ENCODE measurements at places on chromosomes 7 and 10.
A peak's percentile ranks its signal among the peaks of the same experiment; 100 is the strongest.

DNA sequence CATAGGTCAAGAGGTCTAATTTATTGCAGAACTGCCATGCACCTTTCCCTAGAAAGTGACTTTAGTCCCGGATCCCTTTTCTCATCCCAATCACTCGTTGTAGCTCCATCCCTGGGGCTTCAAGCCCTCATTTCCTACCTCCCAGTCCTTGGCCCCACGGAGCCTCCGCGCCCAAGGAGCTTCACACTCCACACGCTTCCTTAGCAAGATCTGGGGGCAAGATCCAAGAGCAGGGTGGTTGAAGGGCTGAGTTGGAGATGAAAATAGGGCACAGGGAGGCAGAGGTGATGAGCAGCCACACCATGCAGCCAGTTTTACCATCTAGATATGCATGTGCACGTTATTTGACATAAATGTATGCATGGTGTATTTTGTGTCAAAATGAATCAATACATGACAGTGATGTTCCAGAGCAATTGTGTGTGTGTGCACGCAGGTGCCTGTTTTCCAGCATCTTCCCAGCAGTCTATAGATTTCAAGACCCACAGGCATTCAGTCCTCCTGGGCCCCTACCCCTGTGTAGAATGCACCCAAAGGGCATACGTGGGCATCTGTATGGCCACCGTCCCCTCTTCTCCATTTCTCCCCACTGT, 6.0 kb upstream of the TRPV6 start:
- no peak for DNase-seq

- DNase-seq = no peak
These were observed 2.7 kb upstream of the GTF2I start for GRCh38 chr7:74654811-74655210.

GRCh38 chr10:21314906-21315644, 210.4 kb downstream of the SKIDA1 start:
- no peak for DNase-seq

GRCh38 chr7:155738104-155738503, 74.2 kb downstream of the SHH start:
- DNase-seq = no peak

GRCh38 chr7:5997210-5997808, 11.5 kb downstream of the PMS2 start:
- DNase-seq = peak; percentile 37

- no peak for DNase-seq
These were observed 61.4 kb upstream of the STEAP1B start for GRCh38 chr7:22561321-22561811.

GRCh38 chr10:55979203-55979602, 381.9 kb downstream of the ZWINT start:
- no peak for DNase-seq

DNA sequence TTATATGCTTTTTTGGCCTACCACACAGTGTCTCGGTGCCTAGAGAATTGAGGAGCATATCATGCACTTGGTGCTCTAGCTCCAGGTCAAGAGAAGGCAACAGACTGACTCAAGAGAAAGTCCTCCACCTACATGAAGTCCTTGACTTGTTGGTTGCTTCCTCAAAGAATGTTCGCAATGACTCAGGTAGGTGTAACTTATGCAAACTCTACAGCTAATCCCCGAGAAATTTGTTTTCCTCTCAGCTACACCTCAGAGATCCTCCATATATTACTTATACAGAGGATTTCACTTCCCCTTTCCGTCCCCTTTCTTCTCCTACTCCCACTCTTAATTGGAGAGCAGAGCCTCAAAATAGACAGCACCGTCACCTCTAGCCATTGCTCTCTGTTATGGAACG, 1013.1 kb downstream of the KCNMA1 start:
- DNase-seq = no peak

GRCh38 chr10:47403446-47404318, 19.6 kb upstream of the ZNF488 start:
- DNase-seq = no peak

DNA sequence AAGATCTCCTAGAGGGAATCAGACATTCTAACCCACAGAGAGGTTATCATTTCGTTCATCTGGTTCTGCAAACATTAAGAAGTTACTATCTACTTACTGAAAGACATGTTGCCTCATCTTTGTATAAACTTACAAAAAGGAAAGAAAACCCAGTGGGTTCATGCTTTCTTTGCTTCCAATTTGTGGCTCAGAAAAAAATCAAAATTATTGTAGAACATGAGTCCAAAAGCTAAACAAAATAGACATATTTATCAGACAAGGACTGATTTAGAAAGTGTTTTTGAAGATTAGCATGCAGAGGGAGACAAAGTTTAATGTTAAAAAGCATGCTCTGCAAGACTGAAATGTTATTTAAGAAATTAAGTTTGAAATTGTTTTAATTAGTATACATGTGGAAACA, 123.1 kb downstream of the MBL2 start:
- DNase-seq = no peak

DNA sequence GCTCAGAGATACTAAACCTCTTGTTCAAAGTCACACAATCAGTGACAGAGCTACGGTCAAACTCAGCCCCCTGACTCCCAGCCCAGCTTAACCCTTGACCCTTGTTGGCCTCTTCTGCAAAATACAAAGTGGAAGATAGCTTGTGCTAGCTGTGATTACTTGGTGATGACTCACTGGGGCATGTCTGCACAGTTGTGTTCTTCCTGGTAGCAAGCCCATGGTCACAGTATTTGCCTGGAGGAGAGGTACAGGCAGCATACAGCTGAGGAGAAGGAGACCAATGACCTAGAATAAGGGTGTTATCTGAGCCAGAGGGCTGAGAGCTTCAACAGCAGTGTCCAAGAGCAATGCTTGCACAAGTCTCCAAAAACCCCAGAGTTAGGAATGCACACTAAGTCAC, 5.7 kb upstream of the HSPA12A start:
- no peak for DNase-seq

DNA sequence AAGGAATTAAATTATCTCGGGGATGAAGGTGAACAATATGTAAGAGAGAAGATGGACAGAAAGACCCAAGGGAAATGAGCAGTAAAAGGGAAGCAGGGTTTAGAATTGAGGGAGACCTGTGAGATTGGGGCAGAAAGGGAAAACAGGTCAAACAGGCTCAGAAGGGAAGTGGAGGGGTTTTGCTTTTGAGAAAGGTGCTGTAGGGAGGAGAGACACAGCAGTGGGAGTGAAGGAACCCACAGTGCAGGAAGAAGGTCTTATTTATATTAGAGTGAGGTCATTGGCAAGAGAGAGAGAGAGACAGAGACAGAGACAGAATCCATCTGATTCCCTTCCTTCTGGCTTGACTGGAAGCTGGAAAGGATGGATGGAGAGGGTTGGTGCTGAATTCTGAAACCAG, 3.5 kb upstream of the TCAF1 start:
- DNase-seq = no peak

- peak; percentile 4 for DNase-seq
These were observed 90.4 kb downstream of the SPAG6 start for GRCh38 chr10:22435650-22436049.

DNA sequence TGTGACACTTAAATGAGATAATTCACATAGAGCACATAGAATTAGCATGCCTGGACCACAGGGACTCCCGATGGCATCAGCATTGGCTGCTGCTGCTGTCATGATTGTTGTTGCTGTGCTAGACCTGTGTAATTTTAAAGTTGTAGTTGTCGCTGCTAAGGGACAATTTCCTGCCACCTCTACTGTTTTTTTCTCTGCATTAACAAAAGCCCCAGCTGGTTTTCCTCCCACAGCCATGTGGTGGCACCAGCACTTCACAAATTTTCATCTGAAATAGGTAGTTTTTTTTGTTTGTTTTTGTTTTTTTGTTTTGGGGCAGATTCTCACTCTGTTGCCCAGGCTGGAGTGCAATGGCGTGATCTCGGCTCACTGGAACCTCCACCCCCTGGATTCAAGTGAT, 25.4 kb upstream of the PRXL2A start:
- peak; percentile 24 for DNase-seq

DNA sequence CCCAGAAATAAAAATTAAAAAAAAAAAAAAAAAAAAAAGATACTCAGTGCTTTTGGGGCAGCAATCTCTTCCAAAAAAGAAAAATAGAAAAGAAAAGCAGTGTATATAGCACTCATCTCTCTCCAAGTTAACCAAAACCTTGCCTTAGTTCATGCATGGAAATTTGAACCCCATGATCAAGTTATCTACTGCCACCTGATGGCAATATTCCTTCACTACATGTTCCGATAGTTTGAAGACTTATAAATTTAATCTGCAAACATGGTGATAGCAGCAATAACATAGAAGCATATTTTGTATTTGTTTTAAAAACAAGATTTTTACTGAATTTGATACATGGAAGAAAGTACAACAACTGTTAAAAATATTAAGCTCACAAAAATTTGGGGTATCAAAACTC, 48.6 kb upstream of the SLIT1 start:
- no peak for DNase-seq

- DNase-seq = no peak
These were observed 101.8 kb downstream of the CHN2 start for GRCh38 chr7:29296421-29296820.

- no peak for DNase-seq
These were observed 267.0 kb downstream of the PLXNA4 start for GRCh38 chr7:132309102-132309805.

DNA sequence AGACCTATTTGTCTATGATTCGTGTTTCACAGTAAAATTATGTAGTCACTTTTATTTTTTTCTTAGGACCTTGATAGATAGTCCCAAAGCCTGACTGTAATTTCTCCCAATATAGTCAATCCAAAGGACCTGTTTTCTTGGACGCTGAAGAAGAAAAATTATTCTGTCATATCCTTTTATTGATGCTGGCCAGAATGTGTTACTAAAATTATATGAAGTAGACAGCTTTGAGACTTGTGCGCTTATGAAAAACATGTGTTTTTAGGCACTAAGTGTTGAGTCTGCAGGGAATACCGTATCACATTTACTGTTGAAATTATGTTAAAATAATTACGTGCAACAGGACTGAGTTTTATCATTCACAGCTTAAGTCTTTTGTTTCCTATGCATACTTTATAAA, 17.9 kb downstream of the TES start:
- no peak for DNase-seq

DNA sequence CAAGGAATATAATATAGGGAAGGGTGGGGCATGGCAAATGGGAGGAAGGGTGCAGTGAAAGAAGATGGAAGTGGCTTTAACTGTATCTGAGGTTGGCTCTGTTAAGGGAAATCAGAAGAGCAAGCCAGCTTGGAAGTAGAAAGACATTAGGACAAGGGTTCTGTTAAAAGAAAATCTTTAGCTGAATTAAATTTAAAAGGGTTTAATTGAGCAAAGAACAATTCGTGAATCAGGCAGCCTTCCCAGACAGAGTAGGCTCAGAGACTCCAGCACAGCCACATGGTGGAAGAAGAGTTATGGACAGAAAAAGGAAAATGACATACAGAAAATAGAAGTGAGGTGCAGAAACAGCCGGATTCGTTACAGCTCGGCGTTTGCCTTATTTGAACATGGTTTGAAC, 42.0 kb downstream of the FAM13C start:
- no peak for DNase-seq

DNA sequence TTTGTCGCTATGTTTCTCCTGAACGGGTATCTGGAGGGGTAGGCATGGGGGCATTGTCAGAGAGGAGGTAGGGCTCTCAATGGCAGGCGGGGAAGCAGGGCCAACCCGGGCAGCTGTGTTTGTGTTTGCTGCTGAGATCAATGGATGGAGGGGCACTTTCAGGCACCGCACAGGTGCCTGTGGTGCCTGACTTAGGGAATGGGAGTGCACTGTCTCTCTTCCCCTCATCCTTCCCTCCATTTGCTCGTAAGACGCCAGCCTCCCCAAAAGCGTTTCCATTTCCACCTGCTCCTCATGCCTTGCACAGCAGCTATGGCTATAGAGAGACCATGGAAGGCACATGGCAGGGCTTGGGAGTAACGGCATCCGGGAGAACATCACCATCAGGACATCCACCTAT, 615.9 kb upstream of the FOXK1 start:
- no peak for DNase-seq

GRCh38 chr10:22245567-22245966, 27.8 kb upstream of the EBLN1 start:
- no peak for DNase-seq

DNA sequence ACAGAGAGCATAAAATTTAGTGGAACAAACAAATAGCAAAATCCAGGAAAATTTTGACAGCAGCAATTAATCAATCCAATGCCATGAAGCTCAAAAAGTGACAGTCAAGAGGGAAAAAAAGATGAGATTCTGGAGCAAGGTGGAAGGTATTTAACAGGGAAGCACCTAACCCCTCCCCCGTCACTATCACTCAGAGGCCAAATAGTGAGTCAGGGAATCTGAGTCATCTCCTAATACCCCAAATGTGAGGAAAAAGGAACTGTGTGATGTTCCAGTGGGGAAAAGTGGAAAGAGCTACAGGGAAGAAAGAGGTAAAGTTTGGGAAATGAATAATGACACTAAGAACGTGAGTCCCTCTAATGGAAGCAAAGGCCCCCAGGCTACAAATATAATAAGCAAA, 113.2 kb upstream of the PHF14 start:
- DNase-seq = no peak

DNA sequence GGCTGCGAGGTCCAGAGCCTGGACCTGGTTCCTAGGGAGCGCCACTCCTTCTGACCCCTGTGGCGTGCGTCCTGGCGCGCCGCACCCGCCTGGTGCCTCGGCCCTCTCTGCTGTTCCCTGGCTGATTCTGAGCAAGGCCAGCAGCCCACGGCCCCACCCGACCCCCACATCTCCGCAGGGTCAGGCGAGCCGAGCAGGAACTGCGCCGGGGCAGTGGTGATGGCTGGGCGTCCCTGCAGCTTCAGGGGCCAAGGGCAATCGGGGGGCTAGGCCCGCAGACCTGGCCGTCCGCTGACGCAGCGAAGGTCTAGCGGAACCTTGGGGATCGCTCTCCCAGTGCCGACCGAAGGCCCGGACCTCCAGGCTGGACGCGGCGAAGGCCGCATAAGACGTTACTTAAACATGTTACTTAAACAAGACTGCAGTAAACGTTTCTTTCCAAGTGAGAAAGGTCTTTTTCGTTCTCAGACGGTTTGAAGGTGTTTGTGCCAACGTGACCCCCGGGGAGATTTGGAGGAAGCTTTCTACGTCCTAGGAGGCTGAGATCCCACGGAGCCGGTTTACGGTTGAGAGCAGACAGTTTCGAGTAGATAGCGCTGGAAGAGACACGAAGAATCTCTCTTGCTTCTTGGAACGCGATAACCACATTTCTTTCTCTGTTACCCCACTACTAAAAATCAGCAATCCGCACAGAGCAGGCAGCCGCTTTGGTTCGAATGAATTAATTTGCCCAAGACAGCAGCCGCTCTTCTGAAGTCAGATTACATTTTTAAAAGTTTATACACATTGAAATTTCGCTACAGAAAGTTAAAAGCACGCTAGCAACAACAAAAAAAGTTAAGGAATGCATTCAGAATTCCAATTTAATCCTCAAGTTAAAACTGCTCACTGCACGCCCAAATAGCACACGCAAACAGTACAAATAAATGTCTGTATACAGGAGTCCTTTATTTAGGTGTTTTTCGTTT, 4.9 kb upstream of the NKX2-3 start:
- DNase-seq = no peak

Data from stimulated activated CD4-positive, alpha-beta T cell treated with anti-CD3 and anti-CD28 coated beads, Interleukin-2, amount 100 ng/mL, for 24 hours (primary cell).